Stimulated activated CD4-positive, alpha-beta T cell treated with anti-CD3 and anti-CD28 coated beads, Interleukin-12 subunit alpha, Interleukin-12 subunit beta, amount 100 ng/mL, for 4 hours (primary cell): ENCODE measurements at places on chromosomes 13 and 19.

GRCh38 chr19:7924241-7924640 lies 1.7 kb downstream of the CTXN1 start:
- DNase-seq, result no peak

GRCh38 chr13:38883783-38884182 lies 106.8 kb downstream of the STOML3 start:
- DNase-seq, result no peak

GRCh38 chr19:48963371-48964204 lies 1.5 kb upstream of the FTL start:
- DNase-seq, result peak; percentile 67

DNA sequence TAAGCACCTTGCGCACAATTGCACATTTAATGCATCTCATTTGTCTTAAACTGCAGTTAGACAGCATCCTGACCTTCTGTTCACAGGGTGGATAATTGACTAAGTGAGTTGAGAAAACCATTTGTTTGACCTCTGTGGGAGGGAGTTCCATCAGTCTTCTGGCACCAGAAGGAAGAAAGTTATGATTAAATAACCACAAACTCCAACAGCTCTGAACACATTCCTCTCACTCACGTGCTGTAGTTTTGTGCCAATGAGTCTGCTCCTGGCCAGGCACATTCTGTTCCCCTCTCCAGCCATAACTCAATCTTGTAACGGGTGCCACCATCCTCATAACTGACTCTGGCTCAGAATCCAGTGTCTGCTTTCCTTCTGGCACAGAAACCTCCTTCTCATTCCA lies 817.2 kb downstream of the SLITRK1 start:
- no peak for DNase-seq

- no peak for DNase-seq
These were observed 22.2 kb downstream of the ZNF175 start for GRCh38 chr19:51593138-51593890.

DNA sequence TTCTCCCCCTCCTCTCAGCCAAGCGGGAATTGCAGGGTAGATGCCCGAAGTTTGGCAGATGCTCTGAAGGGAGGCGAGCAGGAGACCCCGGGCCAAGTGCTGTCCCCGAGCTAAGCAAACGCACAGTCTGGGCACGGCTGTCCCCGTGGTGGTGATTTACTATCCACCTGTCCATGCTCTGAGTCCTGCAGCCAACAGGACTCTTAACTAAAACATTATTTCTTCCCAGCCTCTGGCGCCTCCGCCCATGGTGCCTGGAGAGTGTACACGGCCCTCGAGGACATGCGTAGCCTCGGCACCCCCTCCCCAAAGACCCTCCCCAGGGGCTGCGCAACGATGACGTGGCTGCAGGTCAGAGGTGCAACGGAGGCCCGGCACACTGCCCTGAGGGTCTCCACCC lies 7.6 kb downstream of the TINCR start:
- DNase-seq, result no peak

GRCh38 chr13:112161521-112162301 lies 94.8 kb downstream of the SOX1 start:
- no peak for DNase-seq

GRCh38 chr13:81171065-81171647 lies 830.2 kb upstream of the SPRY2 start:
- DNase-seq, result no peak

DNA sequence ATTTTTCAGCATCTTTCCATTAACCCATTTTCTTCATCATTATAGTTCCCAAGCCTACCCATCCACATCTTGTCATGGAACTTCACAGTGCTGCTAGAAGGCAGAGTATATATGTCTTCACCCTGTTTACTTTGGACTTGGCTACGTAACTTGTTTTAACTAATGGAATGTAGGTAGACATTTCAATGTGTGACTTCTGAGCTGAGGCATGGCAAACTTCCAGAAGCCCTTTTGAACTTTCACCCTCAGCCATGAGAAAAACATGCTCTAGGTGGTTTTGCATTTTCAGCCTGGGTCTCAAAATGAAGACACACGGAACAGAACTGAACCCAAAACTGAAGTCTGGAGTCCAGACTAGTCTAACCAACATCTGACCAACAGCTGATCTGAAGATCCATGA lies 3.2 kb downstream of the TEX30 start:
- DNase-seq, result no peak

- DNase-seq, result no peak
These were observed 25.1 kb downstream of the TMPRSS9 start for GRCh38 chr19:2385053-2385721.

GRCh38 chr13:75647126-75647784 lies 11.1 kb downstream of the LMO7 start:
- DNase-seq, result no peak

DNA sequence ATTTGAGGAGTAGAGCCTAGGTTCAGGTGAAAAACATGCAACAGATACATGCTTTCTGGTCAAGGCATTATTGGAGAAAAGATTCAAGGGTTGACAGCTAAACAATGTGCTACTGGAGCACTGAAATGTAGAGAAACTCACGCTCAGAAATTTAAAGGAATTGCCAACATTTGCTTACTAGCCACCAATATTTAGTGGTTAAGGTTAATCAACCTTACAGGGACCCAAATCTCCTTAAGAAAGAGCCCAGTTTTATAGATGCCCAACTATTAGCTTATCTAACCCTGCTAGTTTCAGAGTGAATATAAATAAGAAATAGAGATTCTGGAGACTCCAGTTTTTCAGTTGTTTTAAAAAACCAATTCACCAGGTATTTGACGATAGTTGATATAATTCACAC lies 203.6 kb downstream of the DACH1 start:
- no peak for DNase-seq

DNA sequence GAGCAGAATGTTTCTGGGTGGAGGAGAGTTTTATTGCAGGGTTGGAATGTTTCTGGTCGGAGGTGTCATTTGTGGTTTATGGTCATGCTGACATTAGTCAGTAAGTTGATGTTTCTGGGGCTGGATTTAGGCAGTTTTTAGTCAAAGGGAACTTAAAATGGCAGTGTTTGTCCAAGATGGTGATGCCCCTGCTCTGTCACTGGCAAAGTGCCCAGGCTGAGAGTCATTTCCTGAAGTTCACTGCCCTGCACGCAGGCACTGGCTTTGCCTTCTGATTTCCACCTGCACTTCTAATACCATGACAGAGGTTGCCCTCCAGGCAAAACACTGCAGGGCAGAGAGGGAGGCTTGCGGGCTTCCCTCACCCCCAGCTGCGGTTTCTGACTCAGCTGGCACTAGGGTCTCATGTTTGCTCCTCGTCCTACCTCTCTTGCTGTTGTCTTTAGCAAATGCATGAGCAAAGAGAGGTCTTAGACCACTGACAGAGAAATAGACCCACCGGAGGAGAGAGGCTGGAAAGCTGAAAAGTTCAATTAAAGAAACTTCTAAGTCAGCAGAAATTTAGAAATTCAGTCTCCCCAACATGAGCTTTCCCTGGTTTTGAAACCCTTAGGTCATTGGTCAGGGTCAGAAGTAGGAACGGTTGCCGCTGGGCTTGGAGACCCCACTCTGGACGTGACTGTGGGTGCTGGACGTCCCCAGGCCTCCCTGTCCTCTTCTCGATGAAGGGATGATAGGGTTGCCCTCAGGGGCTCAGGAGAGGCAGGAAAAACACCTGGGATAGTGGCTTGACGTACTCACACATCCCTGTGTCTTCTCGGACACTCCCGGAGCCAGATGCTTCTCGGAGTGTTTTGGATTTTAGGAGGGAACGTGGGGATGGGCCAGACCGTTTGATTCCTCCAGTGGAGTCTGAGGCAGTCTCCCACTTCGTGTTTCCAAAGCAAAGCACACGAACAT lies 26.3 kb downstream of the TMEM255B start:
- no peak for DNase-seq

DNA sequence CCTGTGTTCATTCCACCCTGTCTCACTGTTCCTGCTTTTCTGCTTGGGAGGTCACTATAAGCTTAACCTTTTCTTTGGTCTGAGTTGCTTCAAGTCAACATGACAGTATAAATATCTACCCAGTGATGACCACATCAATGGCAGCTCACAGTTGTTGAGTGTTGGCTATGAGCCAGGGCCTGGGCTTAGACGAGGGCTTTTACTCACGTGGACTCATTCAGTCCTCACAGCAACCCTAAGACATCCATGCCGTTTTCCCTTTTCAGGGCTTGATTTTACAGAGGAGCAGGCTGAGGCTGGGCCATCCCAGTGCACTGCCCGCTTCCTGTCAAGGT lies 10.2 kb upstream of the CCDC97 start:
- no peak for DNase-seq
